ENCODE measurements at places on chromosomes 6 and 20.

- no peak for DNase-seq
Observed at GRCh38 chr6:74705451-74705850, 500.4 kb downstream of the COL12A1 start.

DNA sequence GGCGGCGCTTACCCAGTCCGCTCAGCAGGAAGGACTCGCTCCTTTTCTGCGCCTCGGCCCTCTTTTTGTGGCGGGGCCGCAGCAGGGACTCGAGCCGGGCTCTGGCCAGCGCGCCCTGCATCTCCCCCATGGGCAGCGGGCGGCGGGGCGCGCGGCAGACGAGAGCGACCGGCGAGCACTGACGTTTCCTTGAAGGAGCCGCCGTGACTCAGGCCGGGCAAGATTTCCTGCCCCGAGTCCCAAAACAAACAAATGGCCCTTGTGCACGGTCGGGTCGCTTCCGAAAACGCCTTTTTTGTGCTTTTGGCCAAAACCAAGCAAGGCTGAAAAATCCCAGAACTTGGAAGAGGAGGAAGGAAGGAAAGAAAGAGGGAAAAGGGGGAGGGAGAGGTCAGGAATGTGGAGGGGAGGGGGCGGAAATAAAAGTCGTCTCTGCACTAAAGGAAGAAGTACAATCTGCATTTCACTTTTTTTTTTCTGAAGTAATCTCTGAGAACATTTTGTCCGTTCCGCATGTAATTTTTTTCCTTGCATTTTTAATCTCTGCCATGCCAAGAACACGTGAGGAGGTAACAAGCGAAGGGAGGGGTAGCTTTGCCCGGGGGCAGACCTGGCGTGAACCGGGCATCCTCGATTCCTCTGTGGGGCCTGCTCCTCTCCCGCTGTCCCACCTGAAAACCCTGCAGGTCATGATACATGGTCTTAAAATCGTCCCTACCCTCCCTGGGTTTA is 123.3 kb upstream of the SLC2A12 start:
- DNase-seq, result no peak

- no peak for DNase-seq
Observed at GRCh38 chr20:64256282-64256935, 861 bp downstream of the PCMTD2 start.

DNA sequence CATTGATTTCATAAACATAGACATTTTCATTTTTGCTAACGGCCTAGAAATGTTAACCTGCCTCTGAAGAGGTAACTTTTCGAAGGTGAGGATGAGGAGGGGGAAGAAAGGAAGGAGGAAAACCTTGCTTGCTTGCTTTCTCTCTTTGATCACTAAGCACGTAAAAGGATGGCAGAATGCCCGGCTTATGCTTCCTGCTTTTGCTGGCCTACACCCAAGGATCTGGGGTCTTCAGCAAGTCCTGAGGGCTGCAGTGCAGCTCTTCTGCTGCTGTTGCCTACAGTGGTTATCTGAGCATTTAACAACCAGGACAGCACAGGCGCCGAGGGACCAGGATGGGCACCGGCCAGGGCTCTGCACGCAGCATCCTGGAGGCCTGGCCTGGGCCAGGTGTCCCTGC is 150.8 kb upstream of the TAB2 start:
- DNase-seq, result no peak

DNA sequence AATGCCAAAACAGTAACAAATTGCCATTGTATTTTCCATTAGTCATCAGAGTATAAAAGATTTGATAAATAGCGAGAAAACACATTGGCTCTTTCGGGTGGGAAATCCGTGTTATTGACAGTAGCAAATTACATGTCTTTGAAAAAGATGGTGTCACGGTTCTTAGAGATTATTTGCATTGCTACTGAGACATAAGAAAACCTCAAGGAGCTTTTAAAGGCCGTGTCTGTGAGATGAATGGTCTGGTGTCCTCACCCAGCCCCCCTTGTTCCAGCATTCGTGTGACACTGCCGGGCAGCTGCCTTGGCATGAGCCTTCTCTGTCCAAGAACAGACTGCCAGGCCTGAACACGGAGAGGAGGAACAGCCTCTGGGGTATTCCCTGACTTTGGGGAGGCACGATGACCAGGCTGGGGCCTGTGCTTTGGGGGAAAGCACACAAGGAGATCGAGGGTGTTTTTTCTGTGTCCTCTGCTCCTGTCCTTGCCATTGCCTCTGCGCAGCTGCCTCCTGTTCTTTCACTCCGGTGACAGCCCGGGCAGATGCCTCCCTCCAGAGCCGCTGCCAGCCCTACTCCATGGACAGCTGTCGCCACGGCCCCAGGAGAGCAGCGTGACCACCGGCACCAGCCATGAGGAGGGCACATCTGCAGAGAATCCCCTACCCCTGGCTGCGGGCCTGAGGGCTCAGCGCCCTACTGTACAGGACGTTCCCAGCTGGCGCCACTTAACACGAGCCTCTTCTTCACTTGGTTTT is 167.7 kb upstream of the CDYL start:
- no peak for DNase-seq
